ENCODE measurements at places on chromosomes 7 and 10. TPM values are rescaled to one million over a fixed set of nuclear protein-coding genes. Genes with fewer than 3 reads are reported as not detected.

- H3K36me3 ChIP-seq, result peaks cover 9% of the 10 kb centered on the region
- peaks cover 7% of the 10 kb centered on the region for H3K27me3 ChIP-seq
- H3K4me1 ChIP-seq, result peaks cover 5% of the 10 kb centered on the region
Observed at GRCh38 chr10:15476337-15476736, 105.2 kb upstream of the FAM171A1 start.

SPOCK2 gene
- total RNA-seq, result 362 TPM

GJD4 gene
- total RNA-seq, result not detected

DNA sequence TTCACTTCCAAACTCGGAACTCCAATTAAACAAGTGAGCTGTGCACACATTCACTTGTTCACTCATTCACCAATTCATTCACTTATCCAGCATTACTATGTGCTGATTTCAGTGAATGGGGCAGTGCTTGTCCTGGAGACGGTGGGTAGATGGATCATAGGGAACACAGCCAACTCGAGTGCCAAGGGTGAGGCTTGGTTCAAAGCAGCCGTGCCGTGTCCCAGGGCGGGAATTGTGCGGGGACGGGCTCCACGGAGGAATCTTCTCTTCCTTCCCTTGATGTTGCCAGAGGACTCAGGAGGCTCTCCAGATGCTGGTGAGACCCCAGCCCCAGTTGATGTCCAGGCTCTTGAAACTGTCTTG, 2.9 kb downstream of the SH2D4B start:
- H3K4me1 ChIP-seq, result peaks cover 14% of the 10 kb centered on the region
- H3K27ac ChIP-seq, result no peak overlapping the region
- H3K36me3 ChIP-seq, result peaks cover 10% of the 10 kb centered on the region
- H3K4me3 ChIP-seq, result no peak overlapping the region
- H3K27me3 ChIP-seq, result peaks cover 3% of the 10 kb centered on the region
- DNase-seq, result no peak

- DNase-seq, result no peak
- H3K27ac ChIP-seq, result no peak overlapping the region
- no peaks in the 10 kb centered on the region for H3K27me3 ChIP-seq
- H3K36me3 ChIP-seq, result peaks cover 5% of the 10 kb centered on the region
Observed at GRCh38 chr10:94027197-94027596, 33.5 kb downstream of the PLCE1 start.

GRCh38 chr7:12370249-12370648, 33.4 kb downstream of the VWDE start:
- no peak overlapping the region for H3K4me3 ChIP-seq
- no peaks in the 10 kb centered on the region for H3K27me3 ChIP-seq
- peaks cover 5% of the 10 kb centered on the region for H3K4me1 ChIP-seq
- H3K36me3 ChIP-seq, result no peaks in the 10 kb centered on the region
- DNase-seq, result no peak
- no peak overlapping the region for H3K27ac ChIP-seq

GRCh38 chr10:78339251-78339650, 305.6 kb downstream of the RPS24 start:
- no peak overlapping the region for H3K4me3 ChIP-seq
- peaks cover 3% of the 10 kb centered on the region for H3K4me1 ChIP-seq
- peaks cover 9% of the 10 kb centered on the region for H3K36me3 ChIP-seq
- no peak overlapping the region for H3K27ac ChIP-seq
- peaks cover 9% of the 10 kb centered on the region for H3K27me3 ChIP-seq
- no peak for DNase-seq

GRCh38 chr7:12107841-12108254, 103.2 kb upstream of the TMEM106B start:
- no peak for DNase-seq
- no peak overlapping the region for H3K27ac ChIP-seq
- no peaks in the 10 kb centered on the region for H3K36me3 ChIP-seq
- peaks cover 3% of the 10 kb centered on the region for H3K27me3 ChIP-seq
- peaks cover 15% of the 10 kb centered on the region for H3K4me1 ChIP-seq

Measured in glutamatergic neuron (in vitro differentiated cells).